Cortex of kidney (tissue), 1 donor: ENCODE measurements at places on chromosomes 3 and 15.

- DNase-seq, result no peak
Measured at GRCh38 chr15:93428150-93428549, 339.1 kb upstream of the RGMA start.

- DNase-seq, result no peak
Measured at GRCh38 chr3:74267588-74268184, 346.8 kb downstream of the CNTN3 start.

DNA sequence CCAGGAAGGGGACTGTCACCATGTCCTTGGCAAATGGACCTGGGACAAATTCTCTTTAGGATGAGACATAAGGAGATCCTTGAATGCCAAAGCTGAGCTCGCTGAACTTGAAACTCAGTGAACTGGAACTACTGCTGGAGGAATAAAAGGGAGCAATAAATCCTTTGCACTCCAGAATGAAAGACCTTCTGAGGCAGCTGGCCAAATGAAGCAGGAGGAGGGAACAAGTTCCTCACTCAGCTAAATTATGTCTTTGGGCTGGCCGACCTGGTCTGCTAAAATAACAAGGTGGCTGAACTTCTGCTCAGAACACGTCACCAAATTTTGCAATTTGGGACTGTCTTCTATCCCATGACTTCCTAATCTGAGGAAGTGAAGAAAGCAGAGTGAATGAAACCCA lies 314.7 kb downstream of the LPP start:
- DNase-seq, result no peak

GRCh38 chr3:126050626-126051025 lies 33.3 kb downstream of the SLC41A3 start:
- DNase-seq, result no peak

GRCh38 chr3:123656274-123656673 lies 71.4 kb upstream of the HACD2 start:
- DNase-seq, result no peak

- no peak for DNase-seq
Measured at GRCh38 chr3:143295201-143296080, 175.9 kb downstream of the CHST2 start.

- no peak for DNase-seq
Measured at GRCh38 chr15:44081026-44082013, 113.8 kb downstream of the FRMD5 start.

DNA sequence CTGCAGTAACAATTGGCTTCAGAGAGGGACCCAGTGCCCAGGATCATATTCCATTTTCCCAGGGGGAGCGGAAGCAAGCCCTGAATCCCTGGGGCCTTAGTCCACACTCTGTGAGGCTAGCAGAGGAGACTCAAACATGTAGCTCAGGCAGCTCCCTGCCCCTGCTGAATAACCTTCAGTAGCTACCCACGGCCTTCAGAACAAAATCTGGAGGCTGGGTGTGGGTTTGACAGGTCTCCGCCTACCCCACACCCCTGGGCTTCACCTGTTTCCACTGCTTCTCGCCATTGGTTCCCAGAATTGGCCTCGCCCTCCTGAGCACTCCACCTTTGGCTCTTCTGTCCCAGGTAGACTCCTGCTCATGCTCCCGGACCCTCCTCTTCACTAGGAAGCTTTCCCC lies 93.6 kb upstream of the ATP2B2 start:
- DNase-seq, result no peak

- no peak for DNase-seq
Measured at GRCh38 chr3:141064255-141064926, 13.2 kb downstream of the SPSB4 start.

DNA sequence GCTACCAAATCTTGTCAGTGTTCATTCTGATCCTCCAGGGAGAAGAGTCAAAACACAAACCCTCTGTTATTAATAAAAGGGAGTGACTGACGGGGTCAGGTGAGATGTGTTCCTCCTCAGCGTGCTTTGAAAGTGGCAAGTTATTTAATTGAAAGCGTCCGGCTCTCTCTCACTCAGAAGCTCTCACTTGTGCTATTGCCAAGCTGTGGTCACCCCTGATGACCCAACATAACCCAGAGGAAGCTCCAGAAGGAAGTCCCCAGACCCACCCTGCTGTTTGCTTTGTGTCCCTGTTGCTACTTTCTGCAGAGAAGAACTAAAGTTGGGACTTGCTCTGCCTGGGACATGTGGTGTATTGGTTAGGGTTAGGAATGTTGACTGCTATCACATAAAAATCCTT lies 235.6 kb downstream of the EDEM1 start:
- no peak for DNase-seq

- no peak for DNase-seq
Measured at GRCh38 chr3:189941679-189942078, 179.0 kb downstream of the P3H2 start.

DNA sequence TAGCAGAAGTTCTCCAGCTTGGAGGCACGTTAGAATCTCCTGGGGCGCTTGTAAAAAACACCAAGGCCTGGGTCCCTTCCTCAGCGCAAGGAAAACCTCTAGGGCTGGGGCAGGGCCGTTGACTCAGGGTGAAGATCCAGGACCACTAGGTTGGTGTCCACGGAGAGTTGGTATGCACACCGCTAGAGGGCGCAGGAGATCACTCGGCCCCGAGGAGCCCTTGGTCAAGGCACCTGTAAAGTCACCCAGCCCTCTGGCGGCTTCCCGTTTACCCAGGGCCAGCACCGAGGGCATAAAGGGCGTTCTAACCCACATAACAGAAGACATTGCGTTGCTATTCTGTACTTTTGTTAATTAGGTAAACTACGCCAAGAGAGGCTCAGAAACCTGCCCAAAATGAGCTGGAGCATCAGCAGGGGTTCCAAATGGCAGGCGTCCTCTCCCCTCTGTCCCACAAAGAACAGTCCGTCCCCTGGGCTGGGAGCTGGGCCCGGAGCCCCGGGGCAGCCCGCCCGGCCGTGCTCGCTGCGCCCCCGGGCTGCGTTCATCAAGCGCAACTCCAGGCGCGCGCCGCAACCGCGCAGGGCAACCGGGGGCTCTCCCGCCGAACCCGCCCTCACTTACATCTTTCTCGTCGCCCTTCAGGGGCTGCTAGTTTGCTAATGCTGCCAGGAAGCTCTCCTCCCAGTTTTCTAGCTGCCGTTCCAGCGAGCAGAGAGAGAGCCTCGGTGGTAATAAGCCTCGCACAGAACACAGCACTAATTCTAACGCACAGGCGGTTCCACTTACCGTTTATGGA lies 332.1 kb downstream of the ARRDC4 start:
- no peak for DNase-seq

GRCh38 chr3:39432342-39432741 lies 25.8 kb downstream of the RPSA start:
- DNase-seq, result no peak

DNA sequence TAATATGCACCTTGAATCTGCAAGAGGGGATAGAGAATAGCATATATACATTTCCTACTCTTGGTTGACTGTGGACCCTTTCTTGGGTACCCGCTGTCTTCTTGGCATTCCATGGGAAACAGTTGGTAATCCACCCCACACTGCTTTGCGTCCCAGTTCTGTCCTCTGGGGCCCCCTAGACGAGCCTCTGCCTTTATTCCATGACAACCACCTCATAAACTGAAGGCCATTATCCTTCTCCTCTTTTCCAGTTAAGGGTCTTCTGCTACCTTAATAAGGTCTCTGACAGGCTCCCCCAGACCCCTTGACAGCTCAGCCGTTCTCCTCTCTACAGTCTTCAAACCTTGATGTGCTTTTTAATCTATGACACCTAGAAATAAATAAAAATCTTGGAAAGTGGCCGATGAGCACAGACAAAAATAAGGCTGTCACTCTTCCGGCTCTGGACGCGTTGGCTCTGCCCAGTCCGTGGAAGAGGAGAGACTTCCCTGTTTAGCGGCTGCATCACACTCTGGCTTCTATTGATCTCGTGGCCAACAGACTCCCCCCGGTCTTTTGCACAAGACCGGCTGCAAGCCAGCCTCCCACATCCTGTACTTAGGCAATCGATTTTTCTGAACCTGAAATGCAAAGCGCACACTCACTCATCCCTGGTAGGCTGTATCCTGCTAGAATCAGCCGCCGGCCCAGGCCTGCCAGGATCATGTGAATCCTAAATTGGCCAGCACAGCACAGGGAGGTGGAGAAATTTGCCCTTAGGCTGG lies 251.0 kb upstream of the TLE3 start:
- no peak for DNase-seq

- no peak for DNase-seq
Measured at GRCh38 chr15:27989427-27989826, 109.7 kb downstream of the OCA2 start.

GRCh38 chr3:24184528-24185176 lies 239.6 kb downstream of the NR1D2 start:
- DNase-seq, result no peak
